ENCODE measurements at places on chromosomes 16 and 17. TPM values are rescaled to one million over a fixed set of nuclear protein-coding genes. Genes with fewer than 3 reads are reported as not detected.

CCNF gene
- 4.2 TPM for polyA plus RNA-seq

ALOXE3 gene
- 0.43 TPM for polyA plus RNA-seq

SMIM22 gene
- 20.1 TPM for polyA plus RNA-seq

DBNDD1 gene
- 17.9 TPM for polyA plus RNA-seq

KRT39 gene
- polyA plus RNA-seq, result not detected

FA2H gene
- 4.8 TPM for polyA plus RNA-seq
